ENCODE measurements at places on chromosomes 4 and X. TPM values are rescaled to one million over a fixed set of nuclear protein-coding genes. Genes with fewer than 3 reads are reported as not detected.

PLP1 gene
- 29.5 TPM for total RNA-seq

DNA sequence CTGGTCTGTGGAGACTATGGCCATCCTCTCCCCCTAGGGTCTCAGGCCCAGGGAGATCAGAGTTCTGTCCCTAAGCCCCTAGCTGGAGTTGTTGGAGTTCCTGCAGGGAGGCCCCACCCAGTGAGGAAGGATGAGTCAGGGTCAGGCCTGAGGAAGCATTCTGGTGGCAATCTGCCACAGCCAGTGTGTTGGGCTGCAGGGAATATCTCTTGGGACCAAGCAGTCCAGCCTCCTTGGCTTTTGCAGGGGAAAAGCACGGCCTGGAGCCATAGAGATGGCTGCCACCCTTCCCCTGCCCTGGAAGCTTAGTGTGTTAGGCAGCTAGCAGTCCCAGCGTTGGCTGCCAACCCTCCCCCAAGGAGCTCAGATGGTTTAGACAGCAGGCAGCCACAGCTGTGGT is 202.4 kb downstream of the RTL9 start:
- DNase-seq, result no peak

ZNF157 gene
- total RNA-seq, result 1.7 TPM

LETM1 gene
- total RNA-seq, result 45.0 TPM

DNA sequence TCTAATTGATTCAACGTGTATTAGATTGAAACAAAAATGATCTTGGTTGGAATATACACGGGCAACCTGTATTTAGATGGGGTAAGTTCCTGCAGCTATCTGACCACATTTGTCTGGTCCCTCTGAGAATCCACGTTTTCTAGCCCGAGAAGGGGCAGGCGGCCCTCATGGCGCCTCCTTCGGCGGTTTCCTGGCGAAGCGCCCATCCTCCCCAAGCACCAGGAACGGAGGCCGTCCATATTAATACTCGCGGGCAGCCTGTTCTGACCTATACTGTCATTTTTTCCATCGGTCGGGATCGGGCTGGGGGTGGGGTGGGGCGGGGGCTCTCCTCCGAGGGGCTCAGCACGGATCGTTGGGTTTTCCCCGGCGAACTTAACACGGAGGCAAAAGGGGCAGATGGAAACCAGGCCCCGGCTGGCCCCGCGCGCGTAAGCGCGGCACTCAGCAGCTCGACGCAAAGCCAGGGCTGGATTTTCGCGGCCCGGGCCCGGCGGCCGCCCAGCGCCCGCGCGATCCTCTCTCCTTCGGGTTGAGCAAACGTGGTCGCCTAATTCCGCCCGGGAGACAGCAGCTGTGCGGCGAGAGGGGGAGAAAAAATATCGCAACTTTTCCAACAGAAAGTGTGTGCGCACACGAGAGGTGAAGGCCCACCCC is 77.2 kb upstream of the BCOR start:
- DNase-seq, result peak; percentile 48

- no peak for DNase-seq
Observed at GRCh38 chr4:107862658-107863057, 37.9 kb downstream of the SGMS2 start.

GRIA3 gene
- total RNA-seq, result 4.2 TPM

DNA sequence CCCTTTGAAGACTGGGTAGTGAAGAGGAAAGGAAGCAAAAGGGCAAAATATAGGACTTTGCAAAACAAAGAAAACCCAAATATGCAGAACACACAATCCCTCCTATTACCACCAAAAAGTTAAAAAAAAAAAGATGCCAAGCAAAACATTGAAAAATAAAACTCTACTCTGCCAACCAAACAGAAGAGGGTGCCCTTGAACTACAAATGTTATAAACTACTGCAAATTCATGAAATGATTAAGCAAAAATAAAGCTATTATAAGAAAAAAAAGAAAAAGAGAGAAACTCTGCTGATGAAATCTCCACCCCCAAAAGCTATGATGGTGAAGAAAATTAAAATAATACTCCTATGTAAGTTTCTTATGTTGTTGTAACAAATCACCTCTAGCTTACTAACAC is 168.5 kb upstream of the STK26 start:
- DNase-seq, result no peak

GRCh38 chrX:24396236-24396930 is 35.9 kb downstream of the SUPT20HL1 start:
- no peak for DNase-seq

DNA sequence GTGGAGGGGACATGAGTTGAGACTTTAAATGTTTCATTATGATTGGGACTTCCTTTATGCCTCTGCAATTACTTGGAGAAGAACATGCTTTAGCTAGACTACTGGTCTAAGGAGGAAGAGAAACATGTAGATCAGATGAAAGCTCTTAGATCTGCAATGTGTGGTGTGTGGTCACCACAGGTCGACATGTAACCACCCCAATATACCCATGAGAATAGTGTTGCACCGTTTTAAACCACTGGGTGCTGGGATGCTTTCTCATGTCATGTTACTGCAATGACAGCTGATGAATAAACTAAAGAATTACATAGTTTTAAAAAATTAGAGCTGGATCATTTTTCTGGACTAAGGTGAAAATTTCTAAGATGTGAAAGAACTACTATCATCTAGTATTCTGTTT is 1039.7 kb downstream of the RAPGEF2 start:
- DNase-seq, result no peak

SMAD1 gene
- 14.1 TPM for total RNA-seq

All from WTC11 (cell line).